ENCODE measurements at places on chromosomes 5 and 9.
A peak's percentile ranks its signal among the peaks of the same experiment; 100 is the strongest.

GRCh38 chr5:58133631-58134296, 326.1 kb downstream of the PLK2 start:
- peak; percentile 81 for DNase-seq

- DNase-seq: no peak
These were observed 19.3 kb downstream of the MLANA start for GRCh38 chr9:5909976-5910375.

DNA sequence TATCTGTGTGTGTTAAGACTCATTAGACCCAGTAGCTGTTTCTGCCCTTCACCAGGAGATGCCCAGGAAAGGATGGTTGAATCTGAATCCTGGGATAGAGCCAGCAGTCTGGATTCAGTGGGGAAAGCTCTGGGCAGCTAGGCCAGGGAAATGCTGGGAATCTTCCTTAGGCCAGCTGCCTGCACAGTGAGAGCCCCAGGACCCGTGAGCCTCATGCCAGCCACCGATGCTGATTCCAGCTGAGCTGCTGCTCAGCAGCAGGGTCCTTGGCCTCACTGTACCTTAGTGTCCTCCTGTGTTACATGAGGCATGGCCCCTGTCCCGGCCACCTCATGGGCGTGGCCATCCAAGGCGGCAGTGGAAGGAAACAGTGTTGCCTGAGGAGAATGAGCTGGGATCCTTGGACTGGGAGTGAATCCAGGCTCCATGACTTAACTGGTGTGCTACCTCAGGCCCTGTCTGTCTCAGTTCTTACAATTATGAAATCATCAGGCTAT, 87.1 kb downstream of the AMBP start:
- DNase-seq: peak; percentile 25

- DNase-seq: no peak
These were observed 127.6 kb downstream of the RFX3 start for GRCh38 chr9:3398232-3398648.

DNA sequence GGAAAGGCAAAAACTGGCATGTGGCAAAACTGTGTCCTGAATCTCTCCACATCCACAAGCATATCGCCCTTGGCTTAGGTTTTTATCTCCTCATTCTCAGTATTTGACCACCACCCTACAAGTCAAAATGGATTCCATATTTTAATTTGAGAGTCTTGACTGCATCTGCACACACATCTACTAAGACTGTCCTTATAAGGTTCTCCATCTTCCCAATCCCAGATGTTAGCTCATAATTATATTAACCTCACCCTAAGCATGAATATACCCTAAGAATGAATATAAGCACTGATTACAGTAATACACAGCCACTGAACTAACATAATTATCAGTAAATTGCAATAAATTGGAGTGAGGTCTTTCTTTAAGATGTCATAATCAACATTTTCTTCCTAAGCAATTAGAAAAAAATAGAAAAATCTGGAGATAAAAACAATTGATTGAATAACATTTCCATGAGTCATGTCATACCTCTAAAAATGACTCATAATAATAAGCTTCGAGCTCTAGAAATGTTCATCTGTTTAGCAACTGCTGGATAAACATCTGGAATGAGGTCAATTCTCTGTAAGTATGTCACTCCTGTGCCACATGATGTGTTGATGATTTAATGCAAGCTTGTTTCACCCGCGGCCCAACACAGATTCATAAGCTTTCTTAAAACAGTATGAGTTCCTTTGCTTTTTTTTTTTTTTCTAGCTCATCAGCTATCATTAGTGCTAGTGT, 39.9 kb upstream of the PAM start:
- peak; percentile 87 for DNase-seq

DNA sequence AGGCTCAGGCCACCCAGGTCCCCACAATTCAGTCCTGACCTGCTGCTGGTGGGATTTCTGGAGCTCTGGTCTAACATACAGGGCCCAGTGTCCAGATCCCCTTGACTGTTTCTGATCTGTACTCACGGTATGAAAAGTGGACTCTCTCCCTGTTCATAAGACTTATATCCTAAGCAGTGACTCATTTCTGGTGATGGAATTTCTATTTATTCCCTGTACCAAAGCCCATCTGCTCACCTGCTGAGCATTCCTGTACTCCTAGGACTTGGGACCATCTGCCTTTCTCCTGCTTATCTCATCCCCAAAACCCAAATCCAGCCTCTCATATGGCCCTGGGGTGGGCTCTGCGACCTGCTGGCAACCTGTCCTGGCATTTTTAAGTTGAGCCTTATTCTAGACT, 86.6 kb downstream of the APBA1 start:
- no peak for DNase-seq

DNA sequence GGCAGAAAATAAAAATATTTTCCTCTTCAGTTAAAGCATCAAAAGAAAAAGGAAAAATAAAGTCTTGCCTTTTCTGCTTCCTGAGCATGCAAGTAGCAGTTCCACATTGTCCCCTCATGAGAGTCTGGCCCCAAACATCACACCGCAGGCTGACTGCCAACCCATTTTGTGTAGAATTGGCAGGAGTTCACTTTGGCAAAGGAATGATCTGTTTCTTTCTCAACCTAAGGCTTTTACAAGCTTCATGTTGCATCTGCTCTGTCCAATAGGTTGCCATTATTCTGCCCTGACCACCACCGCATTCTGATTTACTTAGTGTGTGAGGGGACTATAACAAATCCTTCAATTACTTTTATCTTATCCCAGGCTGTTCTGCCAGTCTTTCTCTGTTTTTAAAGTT, 249.5 kb downstream of the ISL1 start:
- peak; percentile 47 for DNase-seq

- peak; percentile 57 for DNase-seq
These were observed 39.6 kb upstream of the SYNPO start for GRCh38 chr5:150600616-150601490.

DNA sequence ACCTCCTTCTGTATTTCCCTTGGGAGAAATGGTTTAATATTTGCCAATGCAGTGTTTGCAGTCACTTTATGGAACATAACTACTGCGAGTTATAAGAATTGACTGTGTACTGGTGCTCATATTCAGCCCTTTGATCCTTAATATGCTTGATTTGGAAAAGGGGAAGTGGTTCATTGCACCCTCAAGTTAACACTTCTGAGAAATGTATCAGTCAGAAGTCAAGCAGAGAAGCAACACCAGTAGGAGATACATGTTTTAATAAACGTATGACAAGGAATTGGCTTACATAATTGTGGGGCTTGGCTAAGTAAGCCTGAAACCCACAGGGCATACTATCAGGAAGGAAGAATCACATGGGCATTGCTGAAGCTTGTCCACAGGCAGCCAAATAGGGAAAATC, 131.0 kb upstream of the SPRY4 start:
- no peak for DNase-seq

DNA sequence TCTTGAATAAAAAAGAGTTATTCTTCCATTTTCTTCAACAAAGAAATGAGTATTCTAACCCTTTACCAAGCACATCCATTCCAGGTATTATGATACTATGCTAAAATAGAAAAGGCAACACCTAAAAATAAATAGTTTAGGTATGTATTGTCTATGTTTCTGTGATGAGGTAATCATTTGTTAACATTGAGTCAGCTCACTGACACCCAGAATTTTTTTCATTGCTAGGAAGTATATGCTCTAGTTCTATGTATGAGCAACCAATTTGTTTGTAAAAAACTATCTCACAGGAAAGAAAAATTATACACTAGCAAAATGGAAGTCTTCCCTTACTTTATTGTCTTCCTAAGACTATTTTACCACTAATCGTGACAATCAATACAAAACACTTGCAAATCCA, 615.6 kb upstream of the GRIN3A start:
- no peak for DNase-seq

GRCh38 chr5:124461157-124461556, 285.3 kb downstream of the ZNF608 start:
- DNase-seq: no peak

DNA sequence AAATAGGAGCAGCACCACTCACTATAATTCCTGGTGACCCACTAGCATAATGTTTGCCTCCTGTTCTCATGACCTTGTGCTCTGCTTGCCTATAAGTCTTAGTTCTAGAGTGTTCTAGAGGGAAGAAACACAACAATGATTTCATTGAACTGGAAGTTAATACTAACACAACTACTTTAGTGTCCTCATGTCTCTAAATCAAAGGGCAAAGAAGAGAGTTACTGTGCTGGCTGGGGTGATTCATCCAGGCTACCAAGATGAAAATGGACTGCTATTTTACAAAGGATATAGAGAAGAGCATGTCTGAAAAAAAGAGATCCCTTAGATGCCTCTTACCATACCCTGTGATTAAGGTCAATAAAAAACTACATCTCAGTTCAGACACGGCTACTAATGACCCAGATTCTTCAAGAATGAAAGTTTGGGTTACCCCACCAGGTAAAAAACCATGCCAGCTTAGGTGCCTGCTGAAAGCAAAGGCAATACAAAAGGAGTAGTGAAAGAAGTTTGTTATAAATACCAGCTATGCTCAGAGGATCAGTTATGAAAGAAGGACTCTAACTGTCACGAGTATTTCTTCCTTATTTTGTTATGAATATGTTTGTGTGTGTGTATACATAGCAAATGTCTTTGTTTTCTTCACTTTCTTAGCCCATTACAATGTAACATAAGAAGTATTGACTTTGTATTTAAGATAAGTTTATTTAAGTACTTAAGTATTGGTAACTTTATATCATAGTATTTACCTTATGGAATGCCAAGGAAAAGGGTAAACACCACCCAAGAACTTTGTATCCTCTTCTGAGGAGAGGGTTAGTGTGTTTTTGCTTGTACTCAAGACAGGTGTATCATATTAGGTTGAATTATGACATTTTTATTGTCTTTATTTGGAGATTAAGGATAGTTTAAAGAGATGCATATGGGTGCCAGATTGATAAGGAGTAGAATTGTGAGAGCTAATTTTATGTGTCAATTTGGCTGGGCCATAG, 314.1 kb upstream of the PTGER4 start:
- DNase-seq: peak; percentile 33

DNA sequence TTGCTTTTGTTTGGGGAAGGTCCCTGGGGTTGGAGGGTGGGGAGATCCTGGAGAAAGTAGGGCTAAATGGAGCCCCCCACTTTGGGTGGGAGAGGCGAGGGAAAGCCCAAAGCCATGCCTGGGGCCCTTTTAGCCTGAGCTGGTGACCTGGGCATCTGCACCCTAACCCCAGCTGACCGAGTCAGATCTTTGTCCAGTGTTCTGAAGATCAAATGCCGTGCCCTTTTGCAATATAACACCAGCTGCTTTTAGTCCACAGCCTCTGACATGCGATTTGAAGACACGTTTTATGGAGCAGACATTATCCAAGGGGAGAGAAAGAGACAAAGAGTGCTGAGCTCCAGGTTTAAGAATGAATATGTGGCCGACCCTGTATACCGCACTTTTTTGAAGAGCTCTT, 416.5 kb downstream of the KDM4C start:
- no peak for DNase-seq

DNA sequence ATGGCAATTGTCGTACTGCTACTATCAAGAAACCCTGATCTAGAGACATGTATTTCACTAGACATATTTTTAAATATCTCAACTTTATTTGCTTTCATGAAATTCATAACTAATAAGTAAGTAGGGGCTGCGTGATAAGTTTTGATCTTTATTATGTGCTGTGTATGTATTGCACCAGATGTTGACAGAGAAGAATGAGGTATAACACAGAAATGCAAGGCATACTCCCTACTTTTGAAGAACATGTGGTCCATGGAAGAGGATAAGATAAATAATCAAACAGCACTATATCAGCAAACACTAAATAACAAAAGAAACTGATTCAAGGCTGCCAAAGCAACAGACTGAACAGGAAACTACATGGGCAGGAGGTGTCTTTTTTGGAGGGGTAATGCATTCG, 60.9 kb downstream of the FREM1 start:
- DNase-seq: no peak

DNA sequence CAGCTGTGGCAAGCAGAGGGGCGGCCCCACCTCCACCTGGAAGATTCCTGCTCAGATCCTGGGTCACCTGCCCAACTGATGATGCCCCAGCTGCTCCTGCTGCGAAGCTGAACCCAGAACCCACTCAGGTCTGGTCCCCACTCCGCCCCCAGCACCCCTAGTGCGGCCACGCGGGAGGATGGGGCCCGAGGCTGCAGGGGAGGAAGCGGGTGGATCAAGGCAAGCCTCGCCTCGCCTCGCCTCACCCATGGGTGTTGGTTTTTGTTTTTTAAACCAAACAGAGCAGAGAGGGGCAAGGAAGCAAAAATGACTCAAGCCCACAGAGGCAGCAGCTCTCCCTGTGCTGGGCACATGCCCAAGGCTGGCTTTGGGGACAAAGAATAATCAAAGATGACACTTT, 23.2 kb downstream of the ABO start:
- DNase-seq: no peak

DNA sequence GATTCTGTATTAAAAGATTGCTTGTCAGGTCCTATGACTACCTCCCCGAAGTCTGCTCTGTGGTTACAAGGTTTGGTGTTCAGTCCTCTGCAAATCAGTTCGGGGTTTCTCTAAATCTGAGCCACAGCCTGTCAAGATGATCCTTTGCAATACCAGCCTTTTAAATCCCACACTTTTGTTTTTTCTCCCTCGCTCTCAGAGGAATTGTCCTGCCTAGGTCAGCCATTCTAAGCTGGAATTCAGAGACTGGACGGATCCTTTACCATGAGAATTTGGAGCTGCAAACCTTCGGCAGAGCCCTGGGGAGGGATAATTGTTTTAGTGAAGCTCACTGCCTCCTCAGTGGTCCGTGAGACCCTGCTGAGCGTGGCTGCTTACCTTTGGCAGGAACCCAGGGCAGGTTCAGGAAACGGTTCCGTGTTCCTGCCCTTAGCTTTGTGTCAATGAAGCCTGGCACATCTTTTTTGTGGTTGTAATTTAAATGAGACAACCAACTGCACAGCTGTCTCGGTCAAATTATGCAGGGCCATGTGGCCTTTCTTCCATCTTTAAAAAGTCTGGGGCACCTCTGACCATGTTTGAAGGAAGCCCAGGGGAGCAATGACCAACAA, 47.2 kb downstream of the EBF1 start:
- DNase-seq: no peak

DNA sequence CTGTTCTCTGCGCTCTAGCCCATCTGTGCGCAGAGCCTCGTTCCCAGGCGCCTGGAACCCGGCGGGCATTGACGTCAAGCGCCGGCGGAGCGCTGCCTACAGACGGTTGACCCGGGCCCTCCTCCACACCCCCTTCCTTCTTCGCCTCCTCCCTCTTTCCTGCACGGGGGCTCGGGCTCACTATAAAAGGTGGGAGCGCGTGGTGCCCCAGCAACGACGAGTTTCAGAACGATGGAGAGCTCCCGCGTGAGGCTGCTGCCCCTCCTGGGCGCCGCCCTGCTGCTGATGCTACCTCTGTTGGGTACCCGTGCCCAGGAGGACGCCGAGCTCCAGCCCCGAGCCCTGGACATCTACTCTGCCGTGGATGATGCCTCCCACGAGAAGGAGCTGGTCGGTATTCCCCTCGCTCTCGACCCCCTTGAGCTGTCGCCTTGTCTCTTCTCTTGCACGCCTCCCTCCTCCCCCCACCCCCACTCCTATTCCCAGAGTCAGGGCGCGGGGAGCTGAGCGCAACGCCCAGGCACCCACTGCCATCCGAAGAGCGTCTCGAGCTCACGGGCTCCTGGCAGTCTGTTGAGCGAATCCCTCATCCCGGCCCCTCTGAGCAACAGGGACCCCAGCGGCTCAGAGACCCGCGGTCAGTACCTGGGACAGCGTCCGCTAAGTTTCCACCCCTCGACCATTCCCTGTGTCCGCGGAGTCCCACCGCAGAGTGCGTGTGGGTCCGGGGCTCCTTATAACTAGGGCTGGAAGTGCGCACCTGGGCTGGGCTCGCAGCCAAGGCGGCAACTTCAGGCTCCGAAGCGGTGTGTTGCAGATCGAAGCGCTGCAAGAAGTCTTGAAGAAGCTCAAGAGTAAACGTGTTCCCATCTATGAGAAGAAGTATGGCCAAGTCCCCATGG, at the start of gene CARTPT:
Gene CARTPT (plus strand): TSS at position 213 of the 902 bp plus-strand sequence. CDS start 19 bp downstream, at position 232.
- no peak for DNase-seq
